Neural crest cell (in vitro differentiated cells): ENCODE measurements at places on chromosomes 16 and 17. TPM values are rescaled to one million over a fixed set of nuclear protein-coding genes. Genes with fewer than 3 reads are reported as not detected.
A peak's percentile ranks its signal among the peaks of the same experiment; 100 is the strongest.

DNA sequence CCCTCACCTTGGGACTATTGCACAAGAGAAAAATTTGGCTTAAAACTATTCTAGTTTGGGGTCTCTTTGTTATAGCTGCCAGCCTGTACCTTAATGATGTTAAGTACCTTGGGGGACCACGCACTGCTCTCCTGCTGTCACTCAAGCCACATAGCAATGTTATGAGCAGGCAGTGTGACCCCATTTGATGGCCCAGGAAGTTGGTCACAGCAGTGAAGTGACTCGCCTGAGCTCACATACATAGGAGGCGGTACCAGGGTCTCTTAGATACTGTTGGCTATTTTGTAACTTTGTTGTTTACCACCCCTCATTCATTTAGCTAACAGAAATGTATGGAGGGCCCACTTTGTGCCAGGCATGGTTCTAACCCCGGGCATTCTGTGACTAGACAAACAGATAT, 16.4 kb downstream of the KCNG4 start:
- no peak for DNase-seq
- H3K4me3 ChIP-seq: no peak overlapping the region
- no peaks in the 10 kb centered on the region for H3K27me3 ChIP-seq
- no peak overlapping the region for H3K27ac ChIP-seq
- H3K36me3 ChIP-seq: no peaks in the 10 kb centered on the region

The TERB1 gene
- 0.25 and 0.26 TPM in 2 replicates for total RNA-seq

The WFDC1 gene
- total RNA-seq: 0.14 and 0.30 TPM in 2 replicates

- H3K4me1 ChIP-seq: peaks cover 56% of the 10 kb centered on the region
- no peak for DNase-seq
- no peak overlapping the region for H3K27ac ChIP-seq
- no peaks in the 10 kb centered on the region for H3K36me3 ChIP-seq
- peaks cover 8% of the 10 kb centered on the region for H3K27me3 ChIP-seq
- H3K4me3 ChIP-seq: no peak overlapping the region
Measured at GRCh38 chr16:50457423-50457822, 88.6 kb upstream of the BRD7 start.

DNA sequence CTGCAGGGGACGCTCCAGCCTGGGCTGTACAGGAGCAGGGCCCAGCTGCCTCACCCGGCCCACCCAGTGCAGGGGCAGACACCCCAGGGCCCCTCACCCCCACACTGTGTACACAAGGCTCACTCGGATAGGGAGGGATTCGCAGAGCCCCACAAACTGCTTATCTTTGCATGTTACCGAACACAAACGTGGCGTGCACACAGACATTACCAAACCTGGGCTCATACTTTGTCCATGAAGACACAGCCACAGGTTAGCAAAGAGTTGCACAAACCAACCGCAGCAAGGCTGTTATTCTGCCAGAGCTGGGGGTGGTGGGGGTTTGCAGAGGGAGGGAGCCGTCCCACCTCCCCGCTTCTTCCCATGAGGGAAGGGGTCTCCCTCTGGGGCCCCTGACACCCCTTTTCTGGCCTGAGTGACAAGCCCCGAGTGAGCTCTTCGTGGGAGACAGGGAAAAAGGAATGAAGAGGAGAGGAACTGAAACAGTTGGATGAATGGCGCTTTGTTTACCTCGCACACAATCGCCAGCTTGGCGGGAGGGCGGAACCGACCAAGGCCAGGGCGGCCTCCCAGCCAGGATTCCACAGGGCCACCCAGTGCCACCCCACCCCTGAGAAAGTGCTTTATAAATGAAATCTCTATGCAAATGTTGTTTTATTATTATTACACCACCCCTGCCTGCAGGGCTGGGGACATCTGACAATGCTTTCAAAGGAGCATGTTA, 434 bp upstream of the CPSF4L start:
- no peaks in the 10 kb centered on the region for H3K36me3 ChIP-seq
- peak; percentile 48 for DNase-seq
- peaks cover 33% of the 10 kb centered on the region for H3K4me1 ChIP-seq

DNA sequence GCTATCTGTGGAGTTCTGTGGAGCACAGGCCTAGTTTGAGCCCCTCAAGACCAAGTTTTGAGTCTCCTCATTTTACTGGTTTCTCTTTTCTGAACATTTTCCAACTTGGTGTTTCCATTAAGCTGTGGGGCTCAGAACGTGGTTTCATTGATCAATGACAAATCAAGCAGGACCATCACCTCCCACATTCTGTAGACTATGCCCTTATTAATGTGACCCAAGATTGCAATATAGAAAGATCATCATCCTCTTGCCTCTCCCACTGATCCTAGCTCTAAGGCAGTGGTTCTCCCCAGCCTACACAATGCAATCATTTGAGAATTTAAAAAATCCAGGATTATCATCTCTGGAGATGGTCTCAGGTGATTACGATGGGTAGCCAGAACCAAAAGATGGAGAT, 15.8 kb upstream of the OSGIN1 start:
- no peak for DNase-seq
- H3K27ac ChIP-seq: no peak overlapping the region

The B4GALNT2 gene
- total RNA-seq: 0.02 TPM in 1 of 2 replicates, not detected in the other

GRCh38 chr16:57110937-57111336, 18.6 kb downstream of the CPNE2 start:
- peaks cover 60% of the 10 kb centered on the region for H3K4me1 ChIP-seq
- H3K27ac ChIP-seq: peak overlapping the region; percentile 71
- no peak overlapping the region for H3K4me3 ChIP-seq
- H3K27me3 ChIP-seq: no peaks in the 10 kb centered on the region

GRCh38 chr17:15651583-15652110, 32.1 kb upstream of the FBXW10B start:
- peaks cover 3% of the 10 kb centered on the region for H3K36me3 ChIP-seq
- H3K27me3 ChIP-seq: no peaks in the 10 kb centered on the region
- peak; percentile 32 for DNase-seq
- peaks cover 60% of the 10 kb centered on the region for H3K4me1 ChIP-seq
- H3K27ac ChIP-seq: peak overlapping the region; percentile 87

The OTOA gene
- 0.21 and 0.34 TPM in 2 replicates for total RNA-seq

DNA sequence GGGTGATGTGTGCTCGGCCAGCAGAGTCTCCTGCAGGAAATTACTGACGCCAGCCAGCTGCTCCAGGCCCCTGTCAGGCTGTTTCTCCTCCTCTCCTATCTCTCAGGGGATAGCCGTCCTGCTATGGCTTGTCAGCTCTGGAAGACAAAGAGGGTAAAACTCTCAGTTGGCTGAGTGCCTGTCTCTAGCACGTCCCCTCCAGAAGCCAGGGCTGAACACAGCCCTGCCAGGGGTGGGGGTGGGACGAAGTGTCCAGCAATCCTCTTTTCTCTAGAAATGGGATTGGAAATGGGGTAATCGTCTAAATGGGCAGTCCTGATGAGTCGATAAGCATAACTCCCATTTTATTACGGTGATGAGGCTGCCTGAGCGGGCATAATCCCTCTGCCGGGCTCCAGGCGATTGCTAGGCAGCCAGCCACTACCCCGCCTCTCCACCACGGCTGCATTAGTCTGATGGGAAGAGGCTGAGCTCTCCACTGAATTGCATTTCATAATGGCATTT, 89.1 kb upstream of the GNAO1 start:
- peaks cover 2% of the 10 kb centered on the region for H3K4me1 ChIP-seq
- no peak for DNase-seq
- H3K36me3 ChIP-seq: no peaks in the 10 kb centered on the region
- no peak overlapping the region for H3K4me3 ChIP-seq
- peaks cover 13% of the 10 kb centered on the region for H3K27me3 ChIP-seq
